Activated CD4-positive, alpha-beta T cell treated with anti-CD3 and anti-CD28 coated beads for 4 hours (primary cell): ENCODE measurements at places on chromosomes 11 and 22.

DNA sequence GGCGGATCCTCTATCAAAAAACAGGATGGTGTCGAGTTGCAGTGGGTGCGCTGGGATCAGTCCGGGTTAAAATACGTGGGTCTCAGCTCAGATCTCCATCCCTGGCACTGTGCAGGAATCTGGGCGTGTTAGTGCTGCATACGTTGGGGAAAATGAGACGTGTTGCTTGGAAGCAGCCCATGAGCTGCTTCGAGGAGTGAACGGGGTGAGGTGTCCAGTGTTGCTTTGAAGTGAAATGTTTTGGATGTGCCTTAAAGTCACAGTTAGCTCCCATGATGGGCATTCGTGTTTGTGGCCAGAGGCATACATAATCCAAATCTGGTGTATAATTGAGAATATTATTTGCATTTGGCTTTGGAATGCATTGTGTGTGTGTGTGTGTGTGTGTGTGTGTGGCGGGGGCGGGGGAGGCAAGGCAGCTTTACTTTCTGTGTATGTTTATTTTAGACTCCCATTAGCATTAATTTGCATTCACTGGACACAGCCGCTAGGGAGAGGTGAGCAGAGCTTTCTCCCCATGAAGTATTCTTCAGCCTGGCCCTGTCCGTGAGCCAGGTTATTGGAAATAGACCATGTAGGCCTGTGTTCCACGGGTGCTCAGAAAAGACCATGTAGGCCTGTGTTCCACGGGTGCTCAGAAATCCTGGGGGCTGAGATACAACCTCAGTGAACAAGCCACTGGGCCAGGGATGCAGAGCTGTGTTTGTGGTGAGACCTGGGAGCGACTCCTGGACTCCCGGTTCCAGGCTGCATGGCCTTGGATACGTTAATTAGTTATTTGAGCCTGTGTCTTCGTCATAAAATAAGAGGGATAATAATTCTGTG lies 134.6 kb downstream of the ST3GAL4 start:
- no peak for DNase-seq

GRCh38 chr11:72232260-72233055 lies 7.9 kb downstream of the INPPL1 start:
- no peak for DNase-seq

DNA sequence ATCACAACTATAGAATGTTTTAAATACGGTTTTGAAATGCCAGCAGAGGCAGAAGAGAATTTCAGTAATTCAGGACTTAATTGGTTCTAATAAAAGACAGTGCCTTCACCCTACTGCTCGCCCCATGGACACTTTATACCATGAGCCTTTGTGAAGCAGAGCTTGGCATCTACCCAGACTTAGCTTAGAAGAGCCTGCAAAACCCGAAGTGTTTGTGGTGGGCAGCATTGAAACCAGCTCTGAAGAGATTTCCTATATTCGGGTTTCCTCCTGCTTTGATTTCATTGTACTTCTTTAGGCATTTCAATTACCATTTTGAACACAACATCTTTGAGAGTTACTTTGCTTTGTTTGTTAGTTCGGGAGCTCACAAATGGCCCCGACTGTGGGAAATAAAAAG lies 185.1 kb upstream of the MTNR1B start:
- DNase-seq = no peak

DNA sequence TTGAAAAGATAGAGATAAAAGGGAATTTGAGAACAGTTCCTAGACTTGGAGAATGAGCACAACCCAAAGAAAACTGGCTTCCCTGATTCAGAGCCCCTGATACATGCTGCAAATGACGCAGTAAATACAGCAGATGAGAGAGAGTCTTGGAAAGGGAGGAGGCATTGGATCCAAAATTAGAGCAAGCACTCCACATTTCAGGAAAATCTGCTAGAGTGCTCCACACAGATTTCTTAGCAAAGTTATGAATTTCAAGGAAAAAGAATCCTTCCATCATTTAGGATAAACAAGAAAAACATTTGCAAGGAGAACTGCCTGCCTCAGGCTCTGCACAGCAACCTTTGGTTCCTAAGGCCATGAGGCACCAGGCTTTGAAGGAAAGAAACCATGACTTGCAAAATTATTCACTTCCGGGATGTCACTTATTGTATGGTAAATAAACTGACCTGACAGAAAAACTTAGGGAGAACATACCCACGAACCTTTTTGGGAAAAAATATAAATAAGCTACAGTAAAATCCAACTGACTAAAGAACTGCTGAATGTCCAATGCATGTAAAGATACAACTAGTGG lies 89.8 kb upstream of the RTL6 start:
- DNase-seq = no peak

DNA sequence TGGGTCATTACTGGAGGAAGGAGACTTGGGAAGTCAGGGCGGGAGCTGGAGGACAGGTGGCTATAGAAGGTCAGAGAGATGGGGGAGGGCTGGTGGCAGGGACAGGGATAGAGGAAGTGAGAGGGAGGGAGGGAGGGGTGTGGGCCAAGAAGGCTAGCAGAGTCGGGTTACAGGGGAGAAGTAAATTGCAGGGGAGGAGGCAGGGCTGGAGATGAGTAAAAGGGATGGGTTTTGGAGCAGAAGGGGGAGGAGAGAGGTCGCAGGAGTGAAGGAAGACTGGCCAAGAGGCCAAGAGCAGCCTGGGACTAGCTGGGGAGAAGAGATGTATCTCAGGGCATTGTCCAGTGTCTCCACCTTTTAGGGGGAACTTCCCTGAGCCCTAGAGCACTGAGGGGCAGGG lies 33.0 kb downstream of the LRRC10B start:
- DNase-seq = no peak

DNA sequence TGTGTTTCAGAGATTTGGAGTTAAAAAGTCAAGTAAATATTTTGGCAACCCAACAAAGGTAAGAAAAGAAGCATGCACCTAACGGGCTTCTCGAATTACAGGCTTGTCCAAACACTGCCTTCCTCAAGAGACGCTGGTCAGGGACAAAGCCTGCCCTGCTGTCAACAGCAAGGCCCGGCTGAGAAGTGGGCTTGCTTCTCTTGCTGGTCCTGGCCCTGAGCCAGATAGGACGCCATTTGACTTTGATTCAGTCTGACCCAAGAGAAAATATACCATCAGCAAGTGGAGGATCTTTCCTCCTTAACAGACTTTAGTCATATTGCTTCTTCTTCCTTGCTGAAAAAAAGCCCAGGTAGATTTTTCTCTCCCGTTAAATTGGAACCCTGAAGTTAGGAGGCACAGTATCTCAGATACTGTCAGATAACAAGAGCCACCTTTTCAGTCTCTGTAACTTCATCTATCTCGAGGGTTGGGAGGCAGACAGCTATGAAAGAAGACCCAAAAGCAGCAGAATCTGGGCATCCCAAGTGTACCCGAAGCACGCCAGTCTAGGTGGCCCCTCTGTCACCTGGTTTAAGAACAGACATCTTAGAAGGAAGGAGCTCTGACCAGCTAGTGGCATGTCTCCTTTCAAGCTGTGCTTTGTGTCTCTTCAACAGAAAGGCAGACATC lies 57.5 kb downstream of the C22orf31 start:
- no peak for DNase-seq

- no peak for DNase-seq
Observed at GRCh38 chr22:39374191-39374590, 24.4 kb downstream of the SYNGR1 start.

- DNase-seq = no peak
Observed at GRCh38 chr11:69534166-69534530, 52.7 kb downstream of the LINC01488 start.

GRCh38 chr11:27694992-27695391 lies 5.3 kb downstream of the BDNF start:
- DNase-seq = no peak

- no peak for DNase-seq
Observed at GRCh38 chr11:60761436-60762190, 4.9 kb downstream of the MS4A15 start.

DNA sequence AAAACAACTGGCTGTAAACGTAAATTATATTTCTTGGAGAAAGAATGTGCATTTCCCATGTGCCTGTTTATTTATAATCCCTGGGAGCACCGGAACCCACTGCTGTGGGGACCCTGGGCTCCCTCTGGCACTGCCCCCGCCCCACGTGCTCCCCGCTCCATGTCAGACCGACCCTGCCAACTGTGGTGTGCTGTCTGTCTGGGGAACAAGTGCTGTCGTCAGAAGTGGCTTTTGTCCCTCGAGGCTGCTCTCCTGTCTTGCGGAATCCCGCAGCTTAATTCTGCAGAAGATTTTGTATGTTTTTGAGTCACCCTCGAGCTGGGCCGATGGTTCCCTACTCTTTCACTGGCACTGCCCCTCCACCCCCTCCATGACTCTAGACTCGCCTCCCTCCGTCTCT lies 2.4 kb downstream of the LRRC10B start:
- DNase-seq = no peak

GRCh38 chr11:5307256-5308019 lies 5.7 kb upstream of the OR51B4 start:
- DNase-seq = no peak
